ENCODE measurements at places on chromosomes 2 and 18. TPM values are rescaled to one million over a fixed set of nuclear protein-coding genes. Genes with fewer than 3 reads are reported as not detected.

Gene MROH2A
- not detected for total RNA-seq

Gene TXNDC2
- not detected for total RNA-seq

Gene COQ10B
- 15.5 TPM for total RNA-seq

Gene CCL20
- total RNA-seq, result 11.5 TPM

Gene EDAR
- 1.1 TPM for total RNA-seq

GRCh38 chr18:26307161-26307773 lies 81.0 kb downstream of the TAF4B start:
- H3K4me1 ChIP-seq, result no peaks in the 10 kb centered on the region
- peak; percentile 22 for DNase-seq
- H3K36me3 ChIP-seq, result no peaks in the 10 kb centered on the region
- H3K4me3 ChIP-seq, result no peak overlapping the region
- H3K27me3 ChIP-seq, result no peaks in the 10 kb centered on the region
- no peak overlapping the region for H3K27ac ChIP-seq

DNA sequence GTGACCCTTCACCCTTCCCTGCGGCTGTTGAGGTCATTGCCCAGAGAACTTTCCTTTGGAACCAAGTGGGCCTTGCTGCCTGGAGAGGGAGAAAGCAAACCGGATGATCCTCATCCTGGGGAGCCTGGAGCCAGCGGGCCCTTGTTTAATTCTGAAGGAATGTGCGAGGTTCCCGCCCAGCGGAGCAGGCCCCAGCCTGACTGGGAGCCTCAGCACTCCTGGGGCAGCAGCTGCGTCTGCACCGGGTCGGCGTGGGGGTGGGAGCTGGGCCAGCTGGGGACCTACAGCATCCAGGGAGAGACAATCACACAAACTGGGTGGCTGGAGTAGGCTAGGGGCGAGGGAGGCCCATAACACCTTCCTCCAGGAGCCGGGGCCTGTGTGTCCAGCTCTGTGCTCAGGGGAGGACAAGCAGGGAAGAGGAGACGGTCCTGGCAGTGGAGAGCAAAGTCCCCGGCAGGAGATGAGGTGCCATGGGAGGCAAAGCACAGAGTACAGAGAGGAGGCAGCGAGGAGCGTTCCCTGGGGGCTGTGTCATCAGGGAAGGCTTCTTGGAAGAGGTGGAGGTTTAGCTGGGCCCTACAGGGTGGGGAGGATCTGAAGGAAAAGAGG lies 61.9 kb upstream of the HAAO start:
- H3K36me3 ChIP-seq, result no peaks in the 10 kb centered on the region
- H3K4me3 ChIP-seq, result no peak overlapping the region
- H3K27ac ChIP-seq, result peak overlapping the region; percentile 32
- no peaks in the 10 kb centered on the region for H3K27me3 ChIP-seq
- no peaks in the 10 kb centered on the region for H3K4me1 ChIP-seq

GRCh38 chr2:184692141-184692734 lies 93.9 kb downstream of the ZNF804A start:
- H3K27ac ChIP-seq, result no peak overlapping the region
- no peaks in the 10 kb centered on the region for H3K4me1 ChIP-seq
- no peaks in the 10 kb centered on the region for H3K36me3 ChIP-seq
- no peak for DNase-seq
- no peak overlapping the region for H3K4me3 ChIP-seq
- H3K27me3 ChIP-seq, result no peaks in the 10 kb centered on the region

GRCh38 chr2:26980971-26981370 lies 10.5 kb downstream of the MAPRE3 start:
- no peaks in the 10 kb centered on the region for H3K36me3 ChIP-seq
- no peaks in the 10 kb centered on the region for H3K27me3 ChIP-seq
- no peak for DNase-seq
- H3K27ac ChIP-seq, result no peak overlapping the region
- no peaks in the 10 kb centered on the region for H3K4me1 ChIP-seq

GRCh38 chr2:70779911-70780545 lies 10.4 kb downstream of the FIGLA start:
- H3K4me3 ChIP-seq, result no peak overlapping the region
- H3K36me3 ChIP-seq, result no peaks in the 10 kb centered on the region
- H3K4me1 ChIP-seq, result no peaks in the 10 kb centered on the region
- no peak for DNase-seq
- H3K27me3 ChIP-seq, result no peaks in the 10 kb centered on the region

DNA sequence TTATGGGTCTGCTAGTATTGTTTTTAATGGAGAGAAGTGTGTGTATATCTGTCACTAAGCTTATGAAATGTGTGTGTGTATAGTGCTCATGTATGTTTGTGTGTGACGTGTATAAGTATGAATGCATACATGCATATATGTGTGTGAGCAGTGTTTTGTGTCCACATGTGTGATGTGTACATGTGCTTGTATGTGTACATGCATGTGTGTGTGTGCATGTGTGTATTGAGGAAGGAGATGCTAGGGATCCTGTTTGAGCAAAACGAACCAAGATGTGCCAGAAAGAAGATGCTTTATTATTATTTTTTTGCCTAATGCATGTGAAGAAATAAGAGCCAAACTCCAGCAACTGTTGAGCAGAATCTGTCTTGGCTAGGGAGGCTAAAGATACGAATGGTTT lies 301.3 kb upstream of the SKOR2 start:
- DNase-seq, result no peak
- no peak overlapping the region for H3K4me3 ChIP-seq
- H3K27ac ChIP-seq, result no peak overlapping the region
- no peaks in the 10 kb centered on the region for H3K27me3 ChIP-seq

DNA sequence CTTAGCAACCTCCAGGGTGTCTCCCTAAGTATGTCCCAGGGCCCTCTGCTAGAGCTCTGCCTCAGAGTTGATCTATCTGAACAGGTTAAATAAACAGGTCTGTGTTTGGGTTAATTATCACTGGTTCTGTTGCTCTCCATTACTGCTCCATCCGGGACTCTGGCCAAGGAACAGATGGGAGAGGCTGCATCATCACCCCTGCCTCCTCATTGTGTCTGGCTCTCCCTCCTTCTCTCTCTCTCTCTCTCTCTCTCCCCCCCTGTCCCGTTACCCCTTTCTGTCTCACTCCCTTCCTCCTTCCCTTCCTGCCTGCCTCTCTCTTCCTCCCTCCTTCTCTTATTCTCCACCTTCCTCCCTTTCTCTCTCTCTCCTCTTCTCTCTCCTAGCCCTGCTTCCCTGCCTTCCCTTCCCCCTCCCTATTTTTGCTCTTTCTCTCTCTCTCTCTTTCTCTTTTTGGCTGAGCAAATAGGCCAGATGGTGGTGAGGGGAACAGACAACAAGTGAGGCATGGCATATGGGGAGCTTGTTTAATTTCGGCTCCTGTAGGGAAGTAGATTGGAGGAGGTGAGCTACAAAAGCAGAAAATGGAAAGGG lies 62.1 kb downstream of the SETBP1 start:
- no peaks in the 10 kb centered on the region for H3K27me3 ChIP-seq
- no peak overlapping the region for H3K4me3 ChIP-seq
- H3K27ac ChIP-seq, result peak overlapping the region; percentile 16
- no peaks in the 10 kb centered on the region for H3K4me1 ChIP-seq
- peak; percentile 50 for DNase-seq
- no peaks in the 10 kb centered on the region for H3K36me3 ChIP-seq

DNA sequence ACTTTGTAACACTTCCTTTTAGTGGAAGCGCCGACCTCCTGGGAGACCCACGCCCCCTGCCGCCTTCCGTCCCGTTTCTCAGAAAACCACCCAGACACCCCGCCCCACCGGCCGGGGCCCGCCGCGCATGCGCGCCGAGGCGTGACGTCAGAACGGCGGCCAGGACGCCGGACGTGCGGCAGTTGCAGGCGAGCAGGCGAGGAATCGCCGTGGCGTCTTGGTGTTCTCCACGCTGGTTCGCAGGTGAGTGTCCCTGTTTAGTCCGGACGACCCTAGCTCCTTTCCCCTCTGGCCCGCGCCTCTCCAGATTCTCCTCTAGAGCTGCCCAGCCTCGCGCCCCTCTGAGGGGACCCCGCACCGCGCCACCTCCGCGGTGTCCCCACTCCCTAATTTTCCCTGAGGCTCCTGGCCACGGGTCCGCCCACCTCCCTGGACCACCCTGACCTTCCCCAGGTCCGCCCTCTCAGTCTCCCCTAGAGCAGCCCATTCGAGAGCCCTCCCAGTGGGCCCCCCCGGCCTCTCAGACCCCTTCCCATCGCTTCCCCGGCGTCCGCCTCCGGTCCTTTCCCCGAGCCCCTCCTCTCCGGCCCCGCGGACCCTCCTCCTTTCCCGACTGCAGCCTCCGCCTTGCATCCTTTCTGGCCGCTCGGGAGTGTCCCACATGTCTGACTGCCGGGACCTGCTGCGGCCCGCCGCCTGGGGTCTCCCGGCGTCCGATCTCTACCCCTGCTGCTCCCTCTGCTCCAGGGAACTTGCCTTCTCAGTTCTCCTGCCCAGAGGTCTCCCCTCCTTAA lies at the start of gene PLEKHB2:
TSS of gene PLEKHB2 (plus strand) at position 181 of the 794 bp plus-strand sequence. CDS start 15,606 bp downstream, outside the sequence.
- DNase-seq, result peak; percentile 94
- no peaks in the 10 kb centered on the region for H3K4me1 ChIP-seq
- H3K4me3 ChIP-seq, result peak within 1 kb of the TSS; percentile 72
- no peaks in the 10 kb centered on the region for H3K36me3 ChIP-seq
- peak within 1 kb of the TSS; percentile 96 for H3K27ac ChIP-seq

DNA sequence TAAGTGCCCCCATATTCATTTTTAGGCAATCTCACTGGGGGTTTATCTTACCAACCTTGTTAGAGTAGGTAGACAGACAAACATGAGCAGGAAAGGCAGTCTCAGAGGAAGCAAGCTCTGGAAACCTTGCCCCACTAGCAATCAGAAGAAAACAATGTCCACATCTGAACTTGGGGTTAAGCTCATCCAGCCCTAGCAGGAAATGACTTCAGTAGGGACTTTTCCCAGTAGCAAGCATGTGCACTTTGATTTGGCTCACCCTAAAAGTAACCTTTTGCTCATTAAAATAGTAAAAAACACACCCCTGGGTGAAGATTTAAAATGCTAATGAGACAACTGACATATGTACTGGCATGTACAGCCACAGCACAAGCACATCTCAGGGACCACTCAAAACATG lies 175.5 kb downstream of the AKAIN1 start:
- no peak overlapping the region for H3K27ac ChIP-seq
- DNase-seq, result no peak
- H3K4me3 ChIP-seq, result no peak overlapping the region
- no peaks in the 10 kb centered on the region for H3K4me1 ChIP-seq
- no peaks in the 10 kb centered on the region for H3K27me3 ChIP-seq

DNA sequence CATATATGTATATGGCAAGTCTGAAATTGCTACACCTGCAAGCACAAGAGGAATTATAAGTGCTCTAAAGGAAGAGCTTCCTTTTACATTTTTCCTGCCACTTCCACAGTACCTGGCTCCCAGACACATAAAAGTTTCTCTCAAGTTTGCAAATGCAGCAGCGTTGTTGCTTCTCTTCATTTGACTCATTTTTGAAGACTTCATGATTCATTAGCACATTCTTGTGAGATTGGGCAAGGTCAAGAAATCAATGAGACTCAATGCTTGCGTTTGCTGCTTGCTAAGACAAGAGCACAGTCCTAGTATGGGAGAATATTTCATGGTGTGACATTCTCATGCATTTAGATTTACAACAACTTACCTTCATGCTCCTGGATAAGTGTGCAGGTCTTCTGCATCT lies 42.6 kb upstream of the PDCL3 start:
- no peaks in the 10 kb centered on the region for H3K4me1 ChIP-seq
- H3K27ac ChIP-seq, result no peak overlapping the region
- H3K4me3 ChIP-seq, result no peak overlapping the region
- no peak for DNase-seq
- no peaks in the 10 kb centered on the region for H3K27me3 ChIP-seq

DNA sequence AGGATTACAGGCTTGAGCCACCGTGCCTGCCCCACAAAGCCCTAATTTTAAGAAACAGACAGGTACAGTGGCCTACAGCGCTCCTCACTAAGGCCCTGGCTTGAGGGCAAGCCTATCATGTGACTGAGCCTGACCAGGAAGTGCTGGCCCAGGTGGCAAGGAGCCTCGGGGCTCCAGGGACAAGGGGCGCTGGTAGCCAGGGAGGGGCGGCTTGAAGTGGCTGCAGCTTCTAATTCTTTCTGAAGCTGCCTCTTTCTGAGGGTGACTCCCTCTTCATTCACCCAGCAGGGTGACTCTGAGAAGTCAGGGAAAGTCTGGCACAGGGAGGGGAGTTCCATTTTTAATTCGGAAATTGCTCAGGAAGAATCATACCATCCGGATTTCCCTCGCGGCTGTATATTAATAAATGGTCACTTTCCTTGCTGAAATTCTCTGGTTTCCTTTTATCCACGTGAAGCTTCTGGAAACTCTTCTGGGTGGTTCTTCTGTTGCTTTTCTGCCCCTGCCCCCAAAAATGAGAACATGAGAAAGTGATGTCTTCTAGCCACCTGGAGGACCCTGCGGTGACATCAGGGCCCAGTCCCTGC lies 115.7 kb downstream of the FAM210A start:
- H3K27me3 ChIP-seq, result no peaks in the 10 kb centered on the region
- H3K4me1 ChIP-seq, result no peaks in the 10 kb centered on the region
- no peak overlapping the region for H3K27ac ChIP-seq
- H3K36me3 ChIP-seq, result no peaks in the 10 kb centered on the region

DNA sequence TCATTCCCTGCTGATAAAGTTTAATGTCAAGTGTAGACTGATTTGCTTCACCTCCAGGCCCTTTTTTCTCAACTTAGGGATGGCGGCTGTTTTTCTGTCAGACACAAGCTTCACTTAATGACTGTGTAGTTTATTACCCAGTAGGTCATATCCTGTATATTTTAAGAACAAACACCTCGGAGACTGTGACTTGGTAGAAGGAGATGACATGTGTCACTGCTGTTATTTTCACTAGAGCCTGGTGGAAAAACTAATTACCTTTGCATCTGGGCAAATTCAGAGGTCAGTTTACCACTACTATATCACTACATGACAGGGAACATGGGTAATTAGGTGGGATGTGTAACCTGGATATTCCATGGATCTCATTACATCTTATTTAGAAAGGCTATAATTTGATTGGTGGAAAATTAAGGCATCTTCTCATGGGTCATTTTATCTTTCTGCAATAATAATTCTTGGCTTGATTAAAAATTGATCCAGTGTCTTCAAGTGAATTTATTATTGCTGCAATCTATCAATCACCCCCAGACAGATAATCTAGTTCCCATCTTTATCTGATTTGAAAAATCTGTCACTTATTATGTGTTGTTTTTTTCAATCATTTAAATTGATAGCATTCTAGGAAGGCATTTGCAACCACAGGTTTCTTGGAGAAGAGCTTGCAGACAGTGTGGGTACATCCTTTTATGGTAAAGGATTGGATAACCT lies 353.8 kb upstream of the SPRED2 start:
- no peak overlapping the region for H3K4me3 ChIP-seq
- no peaks in the 10 kb centered on the region for H3K27me3 ChIP-seq
- H3K36me3 ChIP-seq, result no peaks in the 10 kb centered on the region
- no peak for DNase-seq

DNA sequence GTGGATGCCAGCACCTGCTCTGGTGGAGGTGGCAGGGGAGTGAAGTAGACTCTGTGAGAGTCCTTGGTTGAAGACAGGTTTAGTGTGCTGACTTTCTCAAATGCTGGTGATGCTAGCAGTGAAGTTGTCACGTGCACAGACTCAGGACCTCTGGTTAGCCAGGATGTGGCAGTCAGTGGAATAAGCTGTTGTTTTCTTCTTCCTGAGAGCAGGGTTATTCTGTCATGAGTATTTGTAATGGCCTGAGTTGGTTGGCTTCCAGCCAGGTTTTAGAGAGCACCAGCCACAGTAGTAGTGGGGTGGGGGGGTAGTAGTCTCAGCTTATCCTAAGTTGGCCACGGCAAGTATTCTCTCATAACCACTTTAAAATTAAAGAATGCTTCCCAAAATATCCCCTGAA lies 238.5 kb upstream of the FBXO11 start:
- no peaks in the 10 kb centered on the region for H3K36me3 ChIP-seq
- H3K27me3 ChIP-seq, result no peaks in the 10 kb centered on the region
- H3K4me3 ChIP-seq, result no peak overlapping the region
- H3K4me1 ChIP-seq, result no peaks in the 10 kb centered on the region
